ENCODE measurements at places on chromosomes 12 and 14.

DNA sequence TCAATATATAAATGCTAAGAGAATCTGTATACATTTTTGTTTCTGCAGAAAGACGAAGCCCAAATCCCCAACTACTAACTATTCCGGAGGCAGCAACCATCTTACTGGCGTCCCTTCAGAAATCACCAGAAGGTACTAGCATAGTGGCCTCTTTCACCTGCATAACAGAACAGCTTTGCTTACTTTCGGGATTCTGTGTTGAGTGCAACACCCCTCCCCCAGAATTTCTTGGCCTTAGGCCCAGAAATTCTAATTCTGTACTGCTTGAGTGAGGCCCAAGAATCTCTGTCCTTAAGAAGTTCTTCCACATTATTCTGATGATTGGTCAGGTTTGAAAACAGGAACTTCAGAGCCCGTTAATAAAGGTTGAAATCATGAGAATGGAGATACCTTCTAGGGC is 2.9 kb downstream of the SPX start:
- no peak for DNase-seq

GRCh38 chr12:60752589-60752988 is 1156.8 kb downstream of the SLC16A7 start:
- no peak for DNase-seq

GRCh38 chr12:48192861-48193260 is 9.4 kb downstream of the CCDC184 start:
- no peak for DNase-seq

DNA sequence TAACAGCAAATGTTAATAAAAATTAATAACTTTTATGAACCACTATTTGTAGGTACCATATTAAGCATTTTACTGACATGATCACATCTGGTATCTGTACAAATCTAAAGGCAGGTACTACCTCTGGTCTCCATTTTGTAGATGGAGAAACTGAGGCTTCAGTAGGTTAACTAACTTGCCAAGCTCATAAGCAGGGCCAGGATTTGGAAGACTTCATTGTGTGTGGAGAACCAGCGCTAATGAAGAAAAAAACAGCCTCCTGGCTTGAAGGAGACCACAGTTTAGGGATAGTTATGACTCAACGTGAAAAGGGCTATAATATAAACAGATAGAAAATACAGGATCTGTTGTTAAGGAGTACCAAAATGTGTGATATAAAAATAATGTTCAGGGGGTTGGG is 1.0 kb downstream of the NUP37 start:
- no peak for DNase-seq

GRCh38 chr12:108647585-108648287 is 14.0 kb upstream of the SELPLG start:
- DNase-seq: no peak

DNA sequence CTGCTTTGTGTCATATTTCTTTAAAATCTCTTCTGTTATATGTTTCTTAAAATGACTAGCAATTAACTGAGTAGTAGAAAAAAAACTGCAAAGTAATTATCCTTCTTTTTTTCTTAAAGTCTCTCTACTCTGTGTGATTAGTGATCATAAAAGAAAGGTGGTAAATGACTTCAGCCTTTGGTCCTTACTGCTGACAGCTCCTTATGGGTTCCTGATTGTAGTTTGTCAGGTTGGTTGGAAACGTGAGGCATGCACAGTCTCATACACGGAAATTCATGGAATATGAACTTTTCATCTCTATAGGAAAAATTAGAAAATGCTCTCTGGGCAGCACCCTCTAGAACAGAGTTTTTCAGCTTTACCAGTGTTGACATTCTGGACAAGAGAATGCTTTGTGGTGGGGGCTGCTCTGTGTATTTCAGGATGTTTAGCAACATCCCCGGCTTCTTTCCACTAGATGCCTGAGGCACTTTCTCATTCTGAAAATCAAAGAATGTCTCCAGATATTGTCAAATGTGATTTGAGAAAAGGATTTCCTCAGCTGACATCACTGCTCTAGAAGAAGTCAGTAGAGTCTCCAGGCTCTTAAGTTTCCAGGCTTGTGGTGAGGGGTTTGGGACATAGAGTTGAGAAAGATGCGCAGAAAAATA is 121.0 kb downstream of the PIK3C2G start:
- no peak for DNase-seq

- no peak for DNase-seq
These were observed 682 bp downstream of the KIAA0586 start for GRCh38 chr14:58428118-58428683.

GRCh38 chr12:482061-482460 is 22.3 kb downstream of the B4GALNT3 start:
- no peak for DNase-seq

DNA sequence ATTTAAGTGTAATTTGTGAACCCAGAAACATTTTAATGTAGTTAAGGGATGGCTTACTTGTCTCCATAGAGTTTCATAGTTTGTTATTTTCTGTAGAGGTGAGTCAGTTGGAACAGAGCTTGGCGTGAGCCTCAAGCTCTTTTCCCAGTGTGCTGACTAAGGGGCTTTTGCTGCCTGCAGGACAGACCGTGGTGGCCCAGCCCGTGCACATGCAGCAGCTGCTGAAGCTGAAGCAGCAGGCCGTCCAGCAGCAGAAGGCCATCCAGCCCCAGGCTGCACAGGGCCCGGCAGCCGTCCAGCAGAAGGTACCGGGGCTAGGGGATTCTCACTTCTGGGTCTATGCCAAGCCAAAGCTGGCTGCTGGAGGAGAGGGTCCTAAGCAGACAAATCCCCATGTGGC is 76.9 kb downstream of the DDX51 start:
- DNase-seq: no peak

DNA sequence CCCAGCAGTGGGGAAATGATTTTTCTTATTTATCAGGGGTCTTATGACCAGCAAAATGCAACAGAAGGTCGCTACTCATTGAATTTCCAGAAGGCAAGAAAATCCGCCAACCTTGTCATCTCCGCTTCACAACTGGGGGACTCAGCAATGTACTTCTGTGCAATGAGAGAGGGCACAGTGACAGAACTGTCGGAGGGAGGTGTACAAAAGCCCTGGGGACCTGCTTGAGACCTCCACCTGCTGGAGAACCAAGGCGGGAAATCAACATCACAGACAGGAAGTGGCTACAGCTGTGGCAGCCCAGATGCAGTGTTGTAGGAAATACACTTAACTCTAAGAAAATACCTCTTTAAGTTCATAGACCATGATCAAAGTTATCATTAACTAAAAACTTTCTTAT is 250.9 kb upstream of the OR4E1 start:
- DNase-seq: no peak

DNA sequence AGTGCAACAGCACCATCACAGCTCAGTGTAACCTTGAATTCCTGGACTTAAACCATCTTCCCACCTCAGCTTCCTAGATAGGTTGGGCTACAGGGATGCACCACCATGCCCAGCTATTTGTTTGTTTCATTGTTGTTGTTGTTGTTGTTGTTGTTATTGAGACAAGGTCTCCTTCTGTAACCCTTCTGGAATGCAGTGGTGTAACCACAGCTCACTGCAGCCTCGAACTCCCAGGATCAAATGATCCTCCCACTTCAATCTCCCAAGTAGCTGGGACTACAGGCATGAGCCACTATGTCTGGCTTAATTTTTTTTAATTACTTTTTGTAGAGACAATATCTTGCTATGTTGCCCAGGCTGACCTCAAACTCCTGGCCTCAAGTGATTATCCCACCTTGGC is 1.2 kb upstream of the NEMP1 start:
- DNase-seq: no peak

- no peak for DNase-seq
These were observed 58.0 kb downstream of the TMEM116 start for GRCh38 chr12:111954969-111955368.

GRCh38 chr14:83289390-83289789 is 1755.7 kb upstream of the SEL1L start:
- DNase-seq: no peak
